SJCRH30 (cell line): ENCODE measurements at places on chromosomes 1 and 21.

- DNase-seq = no peak
Measured at GRCh38 chr1:201507360-201507675, 395 bp upstream of the CSRP1 start.

- no peak for DNase-seq
Measured at GRCh38 chr1:3393024-3393986, 61.2 kb upstream of the ARHGEF16 start.

- no peak for DNase-seq
Measured at GRCh38 chr1:96510391-96510790, 211.2 kb upstream of the PTBP2 start.

GRCh38 chr1:36108314-36108713 lies 16.7 kb downstream of the COL8A2 start:
- peak; percentile 93 for DNase-seq

DNA sequence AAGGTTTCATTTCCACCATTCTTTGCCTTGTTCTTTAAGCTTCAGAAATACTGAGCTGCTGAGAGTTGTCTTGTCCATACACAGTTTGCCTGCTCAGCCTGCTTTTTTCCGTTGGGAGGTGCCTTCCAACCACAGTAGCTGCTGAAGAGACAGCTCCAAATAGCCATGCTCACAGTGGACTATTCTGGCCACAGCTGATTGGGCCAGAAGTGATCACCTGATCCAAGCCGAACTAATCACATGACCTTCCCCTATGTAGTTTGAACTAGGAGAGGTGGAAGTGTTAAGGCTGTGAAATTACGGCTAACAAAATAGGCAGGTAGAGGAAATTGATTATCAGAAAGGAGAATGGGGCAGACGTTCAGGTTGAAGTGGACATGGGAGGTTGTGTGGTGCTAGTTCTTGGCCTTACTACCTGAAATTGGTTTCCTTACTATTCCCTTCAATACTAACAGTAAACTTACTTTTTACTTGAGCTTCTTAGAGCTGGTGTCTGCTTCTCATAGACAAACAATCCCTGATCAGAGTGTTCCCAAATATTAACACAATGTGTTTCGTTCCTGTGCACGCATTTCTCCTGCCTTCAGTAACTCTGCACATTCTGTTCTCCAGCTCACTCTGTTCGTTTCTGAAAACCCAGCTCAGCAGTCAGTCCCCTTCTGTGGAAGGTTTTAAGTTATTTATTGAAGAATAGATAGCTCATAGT lies 136.1 kb downstream of the RWDD3 start:
- DNase-seq = peak; percentile 36

- DNase-seq = no peak
Measured at GRCh38 chr1:47241114-47242113, 9.4 kb upstream of the TAL1 start.

DNA sequence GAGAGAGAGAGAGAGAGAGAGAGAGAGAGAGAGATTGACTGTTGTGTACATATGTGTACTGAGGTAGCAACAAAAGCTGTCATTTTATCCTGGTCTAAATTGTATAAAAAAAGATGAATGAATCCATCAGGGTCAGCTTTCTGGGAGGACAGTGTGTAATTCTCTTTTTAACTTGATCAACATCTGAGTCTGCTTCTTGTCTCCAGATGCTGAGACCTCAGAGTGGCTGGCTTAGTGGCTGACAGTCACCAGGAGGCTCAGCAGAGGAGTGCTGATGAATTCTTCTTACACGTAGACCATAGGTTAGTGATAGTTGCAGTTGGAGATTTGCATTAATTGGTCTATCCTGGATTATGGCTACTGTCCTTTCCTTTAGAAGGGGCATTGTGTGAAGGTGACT lies 28.5 kb upstream of the PLXNA2 start:
- DNase-seq = no peak

GRCh38 chr1:84505493-84506001 lies 639 bp upstream of the SPATA1 start:
- peak; percentile 79 for DNase-seq

DNA sequence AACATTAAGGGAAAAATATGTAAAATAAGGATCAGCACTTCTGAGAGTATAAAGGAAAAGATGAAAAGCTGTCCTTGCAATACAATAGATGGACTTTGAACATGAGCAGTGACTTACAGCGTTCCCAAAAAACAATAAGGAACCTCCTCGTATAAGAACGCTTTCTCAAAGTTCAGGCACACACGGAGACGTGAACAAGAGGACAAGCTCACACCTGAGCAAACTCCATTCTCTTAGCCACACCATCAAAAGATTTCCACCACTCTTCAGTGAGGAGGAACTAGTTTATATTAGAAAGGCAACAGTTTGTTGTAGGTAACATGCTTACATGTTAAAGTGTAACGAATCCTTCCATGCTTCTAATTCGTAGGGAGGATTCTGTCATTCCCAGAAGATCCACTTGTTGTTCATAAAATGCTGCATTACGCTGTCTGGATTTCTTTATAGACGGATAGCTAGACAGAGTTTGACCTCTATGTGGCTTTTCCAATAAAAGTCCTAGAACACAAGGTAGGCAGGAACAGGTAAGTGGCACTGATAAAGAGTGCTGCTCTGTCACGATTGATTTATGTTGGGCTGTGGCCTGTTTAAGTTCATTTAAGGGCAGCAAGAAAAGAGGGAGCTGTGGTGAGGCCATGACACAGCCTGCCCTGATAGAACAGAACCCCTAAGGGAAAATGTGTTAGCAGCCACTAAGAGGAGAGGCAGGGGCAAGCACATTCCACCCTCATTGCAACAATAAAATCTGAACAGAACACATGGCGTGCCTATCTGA lies 37.0 kb upstream of the ATP1A1 start:
- no peak for DNase-seq

GRCh38 chr1:21691739-21692138 lies 22.6 kb upstream of the RAP1GAP start:
- DNase-seq = no peak

DNA sequence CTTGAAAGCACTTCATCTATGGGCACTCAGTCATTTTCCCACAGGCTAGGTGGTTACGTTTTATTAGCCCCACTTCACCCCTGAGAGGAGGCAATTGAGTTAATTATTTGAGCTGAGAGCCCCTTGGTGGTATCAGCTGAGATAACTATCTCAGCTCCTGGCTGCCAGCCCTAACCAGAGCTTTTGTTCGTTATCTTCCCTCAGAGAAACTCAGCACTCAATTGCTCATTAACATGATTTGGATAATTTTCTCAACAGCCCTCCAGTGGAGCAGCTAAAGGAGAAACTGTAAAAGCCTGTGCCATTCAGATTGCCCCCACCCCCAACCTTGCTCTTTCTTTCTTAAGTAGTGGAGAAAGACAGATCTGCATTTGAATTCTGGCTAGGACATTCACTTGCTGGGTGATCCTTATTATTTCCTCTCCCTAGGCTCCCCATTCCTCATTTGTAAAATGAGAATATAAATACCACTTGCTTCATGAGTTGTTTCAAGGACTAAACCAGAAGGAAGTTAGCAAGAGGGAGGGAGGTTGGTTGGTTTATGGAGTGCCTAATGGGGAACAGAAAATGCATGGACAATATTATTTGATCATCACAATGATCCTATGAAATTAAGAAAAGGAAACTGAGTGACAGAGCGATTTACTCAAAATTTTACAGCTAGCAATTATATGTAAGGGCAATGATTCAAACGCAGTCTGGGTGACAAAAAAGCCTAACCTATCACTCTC lies 218.7 kb upstream of the FGGY start:
- DNase-seq = no peak

- no peak for DNase-seq
Measured at GRCh38 chr1:75514270-75514669, 96.6 kb downstream of the SLC44A5 start.

GRCh38 chr1:10378081-10378841 lies 20.6 kb upstream of the PGD start:
- DNase-seq = peak; percentile 74

- DNase-seq = peak; percentile 17
Measured at GRCh38 chr21:41283211-41283818, 33.3 kb upstream of the FAM3B start.

DNA sequence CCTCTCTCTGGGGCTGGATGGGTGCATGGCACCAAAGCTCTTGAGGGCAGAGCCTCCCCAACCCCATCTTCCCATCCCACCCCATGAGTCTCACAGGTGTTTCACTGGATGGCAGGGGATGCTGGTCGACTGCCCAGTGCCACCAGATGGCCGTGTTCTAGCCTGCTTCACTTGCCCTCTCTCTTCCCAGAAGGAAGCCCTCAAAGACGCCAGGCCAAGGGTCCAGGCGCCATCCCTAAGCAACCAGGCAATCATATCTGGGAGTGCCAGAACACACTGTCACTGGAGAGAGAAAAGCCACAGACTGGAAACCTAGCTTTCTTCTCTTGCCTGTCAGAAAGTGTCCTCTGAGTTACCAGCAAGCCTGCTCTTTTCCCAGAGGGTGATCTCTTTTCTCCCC lies 26.7 kb downstream of the PIGM start:
- no peak for DNase-seq

GRCh38 chr1:172832006-172832725 lies 173.3 kb downstream of the FASLG start:
- DNase-seq = no peak

GRCh38 chr1:58727364-58727763 lies 27.5 kb upstream of the MYSM1 start:
- peak; percentile 22 for DNase-seq

DNA sequence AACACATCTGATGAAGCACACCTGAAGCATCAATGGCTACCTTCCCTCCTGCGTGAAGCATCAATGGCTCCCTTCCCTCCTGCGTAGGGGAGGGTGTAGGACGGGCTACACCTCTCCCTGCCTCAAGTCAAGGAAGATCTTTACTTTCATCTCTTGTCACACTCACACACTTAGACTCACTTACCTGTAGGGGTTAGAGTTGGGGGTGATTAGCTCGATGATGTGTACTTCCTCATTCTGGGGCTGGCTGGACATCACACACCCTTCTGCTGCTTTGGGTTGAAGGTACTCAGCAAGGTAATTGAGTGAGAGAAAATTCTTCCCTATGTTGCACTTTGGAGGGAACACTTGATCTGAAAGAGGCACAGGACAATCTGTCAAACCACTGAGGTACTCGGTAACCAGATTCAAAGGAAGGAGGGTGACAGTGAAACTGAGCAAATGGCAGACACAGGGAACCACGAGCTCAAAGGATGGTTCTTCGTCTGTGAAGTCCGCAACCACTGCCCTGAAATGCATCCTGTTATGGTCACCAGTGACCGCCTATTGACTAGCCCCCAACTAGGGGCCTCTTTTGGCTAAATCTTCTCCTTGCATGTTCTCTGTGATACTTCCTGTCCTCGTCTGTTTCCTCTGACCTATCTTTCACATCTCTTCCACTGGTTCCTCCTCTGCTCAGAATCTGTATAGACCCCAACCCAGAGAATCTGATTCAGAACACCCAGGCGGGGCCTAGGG lies 156.2 kb downstream of the TGFBR3 start:
- no peak for DNase-seq

DNA sequence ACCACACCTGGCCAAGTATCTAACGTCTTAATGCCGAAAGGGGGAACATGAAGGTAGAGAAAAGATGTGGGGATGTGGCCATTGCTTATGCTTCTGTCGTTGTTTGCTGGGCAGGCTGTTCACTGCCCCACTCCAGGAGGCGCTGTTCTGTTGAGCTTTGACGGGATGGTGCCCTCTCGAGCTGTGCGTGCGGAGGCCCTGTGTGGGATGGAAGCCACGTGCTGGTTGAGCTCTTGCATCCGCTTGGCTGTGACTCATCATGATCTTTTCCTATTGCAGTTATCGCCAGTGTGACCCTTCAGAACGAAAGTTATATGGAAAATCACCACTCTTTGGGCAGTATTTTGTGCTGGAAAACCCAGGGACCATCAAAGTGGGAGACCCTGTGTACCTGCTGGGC lies 26.3 kb downstream of the MTARC1 start:
- peak; percentile 26 for DNase-seq

DNA sequence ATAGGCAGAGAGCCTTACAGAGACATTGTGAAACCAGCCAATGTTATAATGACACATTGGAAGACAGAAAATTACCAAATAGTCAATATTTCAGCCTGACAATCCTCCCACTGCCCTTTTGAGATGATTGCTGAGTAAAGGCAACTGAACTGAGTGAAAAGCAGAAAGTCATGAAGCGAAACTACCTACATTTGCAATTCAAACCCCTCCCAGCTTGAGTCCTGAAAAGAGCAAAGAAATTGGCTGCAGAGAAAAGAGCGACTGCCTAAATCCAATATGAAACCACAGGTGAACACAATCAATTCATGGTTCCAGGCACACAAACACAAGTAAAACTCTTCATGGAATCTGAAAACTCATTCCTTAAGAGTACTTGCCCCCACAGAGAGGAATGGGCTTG lies 143.4 kb upstream of the CHRM3 start:
- no peak for DNase-seq

- no peak for DNase-seq
Measured at GRCh38 chr1:214352838-214353237, 71.9 kb downstream of the SMYD2 start.

DNA sequence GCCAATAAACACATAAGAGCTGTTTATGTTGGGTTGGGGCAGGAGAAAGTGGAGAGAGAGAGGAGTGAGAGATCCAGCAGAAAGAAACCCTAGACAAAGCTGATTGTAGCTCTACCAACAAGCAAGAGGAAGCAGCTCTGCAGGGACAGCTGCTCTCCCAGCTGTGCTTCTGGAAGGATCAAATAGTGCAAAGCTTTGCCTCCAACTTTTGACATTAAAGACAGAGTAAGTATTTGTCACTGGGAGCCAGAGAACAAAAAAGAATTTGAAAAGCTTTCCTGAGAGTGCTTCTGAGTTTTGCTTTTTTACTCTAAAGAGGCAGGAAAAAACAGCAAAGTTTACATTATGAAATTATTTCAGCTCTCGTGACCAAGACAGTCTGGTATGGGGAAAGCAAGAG lies 28.5 kb upstream of the C1orf198 start:
- DNase-seq = peak; percentile 67
